ENCODE measurements at places on chromosomes 1 and 21.

DNA sequence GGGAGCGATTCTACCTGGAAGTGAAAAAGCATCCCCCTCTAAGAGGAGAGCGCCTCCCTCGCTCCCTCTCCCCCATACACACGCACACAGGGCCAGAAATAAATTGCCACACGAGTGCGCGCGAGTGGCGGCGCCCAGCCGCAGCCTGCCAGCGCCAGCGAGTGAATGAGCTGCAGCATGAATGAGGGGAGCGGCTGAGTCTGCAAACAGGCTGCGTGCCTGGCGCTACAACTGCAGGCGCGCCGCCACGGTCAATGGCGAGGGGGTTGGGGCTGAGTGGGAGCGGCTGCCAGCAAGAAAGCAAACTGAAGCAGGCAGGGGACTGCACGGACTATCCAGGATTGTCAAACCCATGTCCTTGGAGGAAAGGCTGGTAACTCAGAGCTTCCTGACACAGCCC, 2.2 kb downstream of the CAMK1G start:
- no peak for DNase-seq

DNA sequence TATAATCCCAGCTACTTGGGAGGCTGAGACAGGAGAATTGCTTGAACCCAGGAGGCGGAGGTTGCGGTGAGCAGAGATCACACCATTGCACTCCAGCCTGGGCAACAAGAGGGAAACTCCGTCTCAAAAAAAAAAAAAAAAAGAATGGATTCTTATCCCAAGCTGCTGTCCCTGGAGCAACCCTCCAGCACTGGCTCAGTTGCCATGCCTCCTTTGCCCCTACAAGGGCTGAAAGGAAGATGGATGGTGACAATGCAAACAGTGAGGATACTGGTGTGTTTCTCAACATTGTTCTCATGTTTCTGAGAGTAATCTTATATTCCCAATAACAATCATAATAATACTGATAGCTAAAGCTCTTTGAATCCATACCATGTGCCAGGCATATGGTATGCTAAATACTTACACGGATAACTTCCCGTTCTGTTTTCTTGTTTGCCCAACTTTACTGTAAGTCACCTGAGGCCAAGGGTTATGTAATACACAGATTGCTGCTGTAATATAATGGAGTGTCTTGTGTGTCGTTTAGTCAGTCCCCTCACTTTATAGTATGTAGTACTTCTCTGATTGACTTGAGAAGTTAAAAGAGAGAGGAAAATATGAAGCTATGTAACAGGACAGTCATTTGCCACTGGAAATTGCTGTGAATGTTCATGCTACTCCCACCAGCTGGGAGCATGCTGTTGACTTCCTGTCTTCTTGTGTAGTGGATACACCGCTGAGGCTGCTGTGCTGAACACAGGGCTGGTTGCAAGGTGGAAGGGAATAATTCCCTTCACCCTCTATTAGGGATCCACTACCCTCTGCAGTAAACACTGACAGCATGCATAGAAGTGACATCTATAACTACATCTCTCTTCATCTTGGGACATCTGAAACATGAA, 153.6 kb downstream of the CNIH3 start:
- DNase-seq, result no peak

GRCh38 chr1:179822065-179822464, 55.5 kb downstream of the TOR1AIP2 start:
- no peak for DNase-seq

- DNase-seq, result no peak
These were observed 24.2 kb upstream of the NPL start for GRCh38 chr1:182765391-182765790.

- no peak for DNase-seq
These were observed 33.5 kb downstream of the ECE1 start for GRCh38 chr1:21256776-21257175.

DNA sequence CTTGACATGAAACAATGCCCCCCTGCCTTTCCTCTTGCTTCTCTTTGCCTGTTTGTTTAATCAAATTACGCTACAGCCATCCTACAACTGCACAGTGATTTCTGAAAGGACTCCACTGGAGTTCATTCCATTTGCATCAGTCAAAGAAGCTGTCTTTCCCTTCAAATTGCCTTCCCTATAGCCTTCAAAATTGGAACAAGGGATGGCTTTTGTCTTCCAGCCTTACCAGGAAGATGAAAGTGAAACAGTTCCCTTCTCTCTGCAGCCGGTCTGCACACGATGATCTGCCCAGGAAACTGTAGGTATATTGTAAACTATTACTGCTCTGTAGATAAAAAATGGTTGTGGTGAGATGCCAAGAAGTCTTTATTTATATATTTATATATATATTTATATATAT, 65.6 kb upstream of the ETS2 start:
- no peak for DNase-seq

DNA sequence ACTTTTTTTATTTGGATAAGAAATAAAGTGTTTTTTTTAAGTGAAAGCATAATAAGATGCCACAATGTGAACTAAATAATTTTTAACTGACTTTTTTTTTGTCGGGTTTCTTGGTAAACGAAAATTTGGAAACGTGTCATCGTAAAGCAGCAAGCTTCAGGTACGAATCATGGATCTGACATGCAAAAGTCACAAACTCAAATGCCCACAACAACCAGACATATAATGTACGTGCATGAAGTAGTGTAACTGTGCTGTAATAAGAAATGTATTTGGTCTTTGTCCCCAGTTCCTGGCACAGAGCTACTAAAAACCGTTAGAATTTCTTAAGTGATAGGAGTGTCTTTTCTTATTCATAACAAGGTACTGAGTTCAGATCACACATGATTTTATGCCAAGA, 44.3 kb upstream of the LRRC7 start:
- no peak for DNase-seq

DNA sequence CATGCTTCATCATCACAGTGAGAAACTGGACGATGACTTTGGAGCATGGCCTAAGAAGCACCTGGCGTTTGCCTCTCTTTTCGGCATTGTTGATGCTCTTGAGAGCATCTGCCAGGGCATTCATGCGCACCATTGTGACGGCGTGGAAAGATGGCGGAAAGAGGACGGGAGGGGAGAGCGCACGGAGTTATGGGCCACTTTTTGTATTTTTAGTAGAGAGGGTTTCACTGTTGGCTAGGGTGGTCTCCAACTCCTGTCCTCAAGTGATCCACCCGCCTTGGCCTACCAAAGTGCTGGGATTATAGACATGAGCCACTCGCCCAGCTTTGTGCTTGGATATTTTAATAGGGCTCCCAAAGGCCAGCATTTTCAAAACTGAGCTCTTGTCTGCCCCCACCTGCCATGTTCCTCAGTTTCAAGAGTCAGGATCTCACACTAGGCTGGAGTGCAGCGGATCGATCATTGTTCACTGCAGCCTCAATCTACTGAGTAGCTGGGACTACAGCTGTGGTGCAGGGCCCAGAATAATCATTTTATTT, 5.3 kb downstream of the RPS8 start:
- DNase-seq, result no peak

GRCh38 chr21:33024201-33025103, 1.3 kb upstream of the OLIG2 start:
- no peak for DNase-seq

- no peak for DNase-seq
These were observed 84.3 kb upstream of the VAV3 start for GRCh38 chr1:108049178-108049819.

Measured in stimulated activated CD8-positive, alpha-beta memory T cell treated with anti-CD3 and anti-CD28 coated beads, Interleukin-12 subunit alpha, Interleukin-12 subunit beta, amount 100 ng/mL, for 1 hour (primary cell).